ENCODE measurements at places on chromosomes 5 and 9.

DNA sequence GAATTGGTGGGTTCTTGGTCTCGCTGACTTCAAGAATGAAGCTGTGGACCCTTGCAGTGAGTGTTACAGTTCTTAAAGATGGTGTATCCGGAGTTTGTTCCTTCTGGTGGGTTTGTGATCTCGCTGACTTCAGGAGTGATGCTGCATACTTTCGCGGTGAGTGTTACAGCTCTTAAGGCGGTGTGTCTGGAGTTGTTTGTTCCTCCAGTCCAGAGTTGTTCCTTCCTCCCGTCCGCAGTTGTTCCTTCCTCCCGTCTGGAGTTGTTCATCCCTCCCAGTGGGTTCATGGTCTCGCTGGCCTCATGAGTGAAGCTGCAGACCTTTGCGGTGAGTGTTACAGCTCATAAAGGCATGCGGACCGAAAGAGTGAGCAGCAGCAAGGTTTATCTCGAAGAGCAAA lies 159.6 kb upstream of the ADAMTSL1 start:
- no peak for DNase-seq

GRCh38 chr5:116492016-116492623 lies 82.5 kb downstream of the SEMA6A start:
- no peak for DNase-seq

DNA sequence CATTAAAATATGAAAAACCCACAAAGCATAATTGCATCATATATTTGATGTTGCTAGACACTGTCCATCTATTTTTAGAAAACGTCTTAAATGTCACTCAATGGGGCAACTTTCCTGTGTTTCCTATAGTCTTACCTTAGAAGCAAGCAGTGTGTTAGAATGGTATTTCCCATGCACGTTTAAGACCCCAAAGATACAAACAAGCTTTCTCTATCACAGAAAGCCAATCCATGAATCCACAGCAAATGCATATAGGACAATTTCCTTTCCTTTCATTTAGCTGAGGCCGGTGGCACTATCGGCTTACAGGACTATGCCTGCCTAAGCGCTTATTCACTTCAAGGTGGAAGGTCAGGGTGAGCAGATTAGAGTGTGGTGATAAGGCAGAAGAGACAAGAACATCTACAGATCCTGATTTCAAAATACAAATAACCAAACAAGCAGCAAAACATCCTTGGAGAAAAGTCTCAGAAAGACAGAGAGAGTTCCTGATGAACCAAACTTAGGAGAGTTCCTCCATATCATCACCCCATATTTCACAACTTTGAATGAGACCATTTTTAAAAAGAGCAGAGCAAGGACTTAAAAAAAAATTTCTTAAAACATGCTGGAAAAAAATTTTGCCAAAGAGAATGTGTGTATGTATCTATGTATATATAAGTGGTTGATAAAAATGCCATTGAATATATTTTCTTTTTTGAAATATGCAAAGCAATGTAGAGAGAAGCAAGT lies 57.2 kb downstream of the MEF2C start:
- DNase-seq = no peak

- DNase-seq = no peak
Measured at GRCh38 chr5:110354311-110354710, 372.2 kb downstream of the TMEM232 start.

DNA sequence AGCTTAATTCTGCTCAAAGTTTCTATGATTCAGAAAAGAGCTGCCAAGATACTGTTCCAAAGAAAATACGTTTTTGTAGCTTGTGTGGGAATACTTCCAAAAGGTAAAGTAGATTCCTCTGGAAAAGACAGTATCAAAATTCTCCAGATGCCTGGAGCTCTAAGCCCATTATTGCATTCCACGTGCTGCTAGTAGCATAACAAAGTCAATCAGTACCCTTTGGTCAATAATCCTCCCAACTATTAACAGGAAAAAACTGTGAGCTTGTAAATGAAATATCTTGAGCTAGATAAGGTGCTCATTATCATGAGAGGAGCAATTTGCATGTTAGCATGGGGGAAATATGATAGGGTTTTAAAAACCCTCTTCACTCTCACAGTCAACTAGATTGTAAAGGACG lies 229.5 kb upstream of the TYRP1 start:
- DNase-seq = no peak

GRCh38 chr9:933356-933755 lies 43.1 kb upstream of the DMRT3 start:
- DNase-seq = no peak

All from left forelimb (tissue), 1 donor.